ENCODE measurements at places on chromosomes 16 and 17.

GRCh38 chr16:4733747-4734062 is 366 bp downstream of the ANKS3 start:
- DNase-seq: peak; percentile 29

GRCh38 chr17:19304209-19304608 is 58.3 kb downstream of the B9D1 start:
- no peak for DNase-seq

- DNase-seq: no peak
Measured at GRCh38 chr16:81070979-81071378, 6.1 kb downstream of the C16orf46 start.

GRCh38 chr17:31339906-31340661 is 18.7 kb upstream of the EVI2A start:
- DNase-seq: no peak

DNA sequence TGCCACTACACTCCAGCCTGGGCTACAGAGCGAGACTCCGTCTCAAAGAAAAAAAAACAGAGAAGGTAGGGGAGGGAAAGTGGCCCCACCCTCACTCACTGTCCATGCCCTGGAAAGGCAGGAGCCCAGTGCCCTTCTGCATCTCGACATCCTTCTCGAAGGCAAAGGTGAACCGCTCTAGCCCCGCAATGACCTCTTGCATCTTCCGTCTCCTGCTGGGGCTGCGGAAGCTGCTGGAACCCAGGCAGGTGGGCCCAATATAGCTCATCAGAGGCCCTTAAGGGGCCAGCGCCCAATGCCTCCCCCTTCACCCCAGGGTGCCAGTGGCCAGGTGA is at the start of gene CPSF4L:
TSS of gene CPSF4L (minus strand) at position 264 of the 335 bp plus-strand sequence. CDS start at position 202, 62 bp downstream.
- DNase-seq: no peak

DNA sequence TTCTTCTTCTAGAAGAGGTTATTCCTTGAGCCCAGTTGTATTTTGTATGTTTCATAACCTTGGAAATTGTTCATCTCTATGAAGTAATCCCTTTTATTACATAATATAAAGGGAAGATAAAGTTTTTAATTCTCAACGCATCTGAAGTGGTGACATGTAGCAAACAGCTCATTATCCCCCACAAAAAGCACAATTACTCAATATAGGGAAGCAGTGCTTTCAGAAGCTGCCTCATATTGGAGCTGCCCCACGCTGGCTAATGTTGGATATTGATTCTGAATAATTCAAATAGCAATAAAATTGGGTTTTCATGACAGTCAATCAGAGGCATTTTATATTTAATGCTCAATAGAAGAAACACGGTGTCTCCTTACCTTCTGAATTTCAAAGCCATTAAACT is 604.3 kb upstream of the RBFOX1 start:
- DNase-seq: no peak

DNA sequence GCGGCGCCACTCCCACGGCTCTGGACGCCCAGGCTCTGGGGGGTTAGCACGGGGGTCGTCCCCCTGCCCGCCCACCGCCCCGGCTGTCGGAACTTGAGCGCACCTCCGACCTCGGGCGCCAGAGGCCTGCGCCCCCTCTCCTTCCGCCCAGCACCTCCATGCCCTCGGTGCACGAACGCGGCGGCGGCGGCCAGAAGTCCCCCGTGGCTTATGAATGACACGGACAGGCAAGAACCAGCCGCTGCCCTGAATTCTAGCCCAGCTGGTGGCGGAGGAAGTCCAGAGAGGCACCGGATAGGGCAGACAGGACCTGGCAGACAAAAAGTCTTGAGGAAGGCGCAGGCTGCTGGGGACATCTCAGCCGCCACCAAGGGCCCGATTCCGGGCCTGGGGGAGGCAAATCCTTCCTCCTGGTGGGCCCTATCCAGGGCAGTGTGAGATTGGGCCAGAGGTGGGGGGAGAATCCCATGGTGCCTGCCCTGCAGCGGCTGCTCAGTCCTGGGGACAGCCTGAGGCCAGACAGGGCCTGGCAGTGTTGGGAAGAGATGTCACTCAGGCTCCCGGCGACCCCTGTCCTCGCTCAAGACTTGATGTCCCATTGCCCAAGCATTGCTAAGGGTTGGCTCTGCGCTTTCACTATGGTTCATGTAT is 897 bp upstream of the CYGB start:
- no peak for DNase-seq

GRCh38 chr17:7016418-7016817 is 4.0 kb downstream of the RNASEK start:
- no peak for DNase-seq

- no peak for DNase-seq
Measured at GRCh38 chr16:28592511-28592910, 4.3 kb downstream of the SULT1A2 start.

DNA sequence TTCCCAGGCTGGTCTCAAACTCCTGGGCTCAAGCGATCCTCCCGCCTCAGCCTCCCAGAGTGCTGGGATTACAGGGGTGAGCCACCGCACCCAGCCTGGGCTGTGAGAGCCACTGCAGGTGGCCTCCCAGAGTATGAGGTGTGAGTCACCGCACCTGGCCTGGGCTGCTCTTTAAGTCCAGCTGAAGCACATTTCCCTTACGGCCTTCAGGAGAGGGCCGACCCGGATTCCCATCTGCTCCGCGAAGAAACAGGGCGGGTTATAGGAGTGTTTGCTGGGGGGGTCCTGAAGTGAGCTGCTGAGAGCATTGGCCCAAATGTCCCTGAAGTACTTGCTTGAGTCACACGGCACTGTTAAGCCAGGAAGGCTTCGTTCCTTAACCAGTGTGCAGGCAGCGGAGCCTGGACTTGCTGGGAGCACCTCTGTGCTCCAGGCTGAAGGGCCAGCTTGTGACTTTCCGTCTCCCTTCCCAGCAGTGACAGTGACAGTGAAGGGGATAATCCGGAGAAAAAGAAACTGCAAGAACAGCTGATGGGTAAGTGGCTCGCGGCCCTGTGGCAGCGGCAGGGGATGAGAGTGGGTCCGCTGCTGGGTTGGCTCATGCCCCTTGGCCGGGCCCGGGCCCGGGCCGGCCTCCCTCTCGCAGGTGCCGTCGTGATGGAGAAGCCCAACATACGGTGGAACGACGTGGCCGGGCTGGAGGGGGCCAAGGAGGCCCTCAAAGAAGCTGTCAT is 7.2 kb downstream of the VPS4A start:
- DNase-seq: no peak

DNA sequence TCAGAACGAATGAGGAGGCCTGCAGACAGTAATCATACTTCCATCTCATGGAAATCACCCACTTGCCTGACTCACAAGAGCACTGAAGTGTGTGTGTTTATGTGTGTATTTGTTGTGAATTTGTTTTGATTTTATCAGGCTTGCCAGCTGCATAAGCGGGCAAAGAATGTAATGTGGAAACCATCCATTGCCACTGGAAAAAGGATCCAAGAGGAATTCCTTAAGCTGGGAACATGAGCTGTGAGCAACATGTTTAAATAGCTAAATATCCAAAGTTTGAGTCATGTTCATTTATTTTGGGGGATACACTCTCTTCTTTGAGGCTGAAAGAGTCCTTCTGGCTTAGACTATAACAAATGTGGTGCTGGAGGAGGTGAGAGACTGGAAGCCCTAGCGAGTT is 198.4 kb upstream of the TBX2 start:
- no peak for DNase-seq

GRCh38 chr17:32742681-32743538 is 134.0 kb downstream of the MYO1D start:
- no peak for DNase-seq

DNA sequence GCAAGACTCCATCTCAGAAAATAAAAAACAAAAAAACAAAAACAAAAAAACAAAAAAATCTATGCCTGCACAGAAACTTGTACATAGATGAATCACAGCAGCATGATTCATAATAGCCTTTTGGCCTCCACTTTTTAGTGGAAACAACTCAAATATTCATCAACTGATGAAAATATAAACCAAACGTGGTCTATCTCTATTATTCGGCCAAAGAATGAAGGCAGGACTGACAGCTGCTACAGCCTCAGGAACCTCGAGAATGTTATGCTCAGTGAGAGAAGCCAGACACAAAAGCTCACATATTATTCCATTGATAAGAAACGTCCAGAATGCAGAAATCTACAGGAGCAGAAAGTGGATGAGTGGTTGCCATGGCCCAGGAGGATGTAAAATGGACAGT is 19.8 kb downstream of the PPL start:
- DNase-seq: no peak

DNA sequence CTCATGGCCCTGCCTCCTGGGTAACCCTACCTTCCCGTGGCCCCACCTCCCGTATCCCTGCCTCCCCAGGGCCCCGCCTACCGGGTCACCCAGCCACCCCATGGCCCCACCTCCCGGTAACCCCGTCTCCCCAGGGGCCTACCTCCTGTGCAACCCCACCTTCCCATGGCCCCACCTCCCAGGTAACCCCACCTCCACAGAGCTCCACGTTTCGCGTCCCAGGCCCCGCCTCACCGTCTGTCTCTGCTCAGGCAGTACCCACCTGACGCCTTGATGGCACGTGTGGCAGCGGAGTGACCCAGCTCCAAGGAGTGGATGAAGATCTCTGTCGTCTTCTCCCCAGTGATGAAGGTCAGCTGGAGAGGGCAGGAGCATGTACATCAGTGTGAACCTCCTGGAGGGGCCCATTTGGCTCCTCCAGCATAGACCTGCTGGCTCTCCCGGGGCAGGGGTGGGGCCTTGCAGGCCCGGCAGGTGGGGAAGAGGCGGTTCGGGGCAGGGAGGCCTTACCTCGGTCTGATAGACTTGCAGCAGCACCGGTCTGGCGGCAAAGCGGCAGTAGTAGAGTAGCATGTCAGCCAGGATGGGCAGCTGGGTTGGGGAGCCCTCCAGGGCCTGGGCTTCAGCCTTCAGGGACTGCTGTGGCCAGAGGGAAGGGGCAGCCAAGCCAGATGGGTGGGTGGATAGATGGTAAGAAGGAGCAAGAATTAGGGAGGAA is 18.7 kb upstream of the PIK3R6 start:
- no peak for DNase-seq

DNA sequence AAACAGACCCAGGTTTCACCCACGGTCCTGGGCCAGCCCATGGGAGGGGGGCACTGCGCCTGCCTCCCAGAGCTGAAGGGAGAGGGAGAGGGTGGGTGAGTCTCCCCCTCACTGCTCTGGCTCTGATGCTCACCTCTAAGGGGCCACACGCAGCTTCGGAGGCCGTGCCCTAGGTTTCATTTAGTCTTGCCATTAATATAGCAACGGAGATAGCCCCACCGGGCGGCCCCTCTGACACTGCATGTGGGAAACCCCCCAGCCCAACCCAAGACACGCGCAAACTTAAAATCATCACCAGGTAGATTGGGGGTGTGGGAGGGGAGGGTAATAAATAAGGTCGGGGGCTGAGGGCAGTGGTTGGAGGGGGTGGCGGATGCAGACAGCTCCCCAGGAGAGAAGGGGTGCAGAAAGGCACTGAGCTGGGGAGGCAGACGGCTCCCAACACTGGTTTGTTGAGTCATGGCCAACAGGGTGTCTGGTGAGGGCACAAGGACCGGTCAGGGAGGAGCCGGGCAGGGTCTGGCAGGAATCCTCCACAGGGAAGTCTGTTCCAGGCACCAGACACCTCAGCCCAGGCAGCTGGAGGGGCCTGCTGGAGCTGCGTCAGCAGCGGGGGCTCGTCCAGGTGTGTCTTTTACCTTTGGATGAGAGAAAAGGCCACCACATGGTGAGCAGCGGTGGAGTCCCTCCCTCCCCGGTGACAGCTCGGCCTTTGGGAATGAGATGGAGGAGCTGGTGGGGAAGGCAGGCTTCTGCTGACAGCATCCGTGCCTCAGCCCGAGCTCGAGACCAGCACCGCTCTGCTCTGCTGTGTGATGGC is 32.0 kb upstream of the DOC2B start:
- DNase-seq: no peak

GRCh38 chr17:4267402-4267801 is 3.6 kb upstream of the ANKFY1 start:
- DNase-seq: no peak

GRCh38 chr16:80080287-80080851 is 460.4 kb upstream of the DYNLRB2 start:
- DNase-seq: no peak

DNA sequence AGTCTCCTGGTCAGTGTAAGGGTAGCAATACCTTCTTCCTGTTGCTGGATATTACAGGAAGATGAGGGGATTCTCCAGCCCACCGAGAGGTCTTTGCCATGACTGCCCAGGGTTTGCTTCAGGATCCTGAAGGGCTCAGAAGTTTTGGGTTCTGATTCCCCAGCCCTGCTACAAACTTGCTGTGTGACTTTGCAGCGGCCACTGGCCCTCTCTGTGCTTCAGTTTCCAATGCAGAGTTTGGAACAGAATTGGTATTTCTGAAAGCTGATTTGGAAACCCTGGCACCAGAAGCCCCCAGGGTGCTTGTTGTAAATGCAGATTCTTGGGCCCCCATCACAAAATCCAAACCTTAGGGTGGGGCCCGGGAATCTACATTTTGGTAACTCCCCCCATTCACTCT is 14.7 kb downstream of the KCNG4 start:
- no peak for DNase-seq

DNA sequence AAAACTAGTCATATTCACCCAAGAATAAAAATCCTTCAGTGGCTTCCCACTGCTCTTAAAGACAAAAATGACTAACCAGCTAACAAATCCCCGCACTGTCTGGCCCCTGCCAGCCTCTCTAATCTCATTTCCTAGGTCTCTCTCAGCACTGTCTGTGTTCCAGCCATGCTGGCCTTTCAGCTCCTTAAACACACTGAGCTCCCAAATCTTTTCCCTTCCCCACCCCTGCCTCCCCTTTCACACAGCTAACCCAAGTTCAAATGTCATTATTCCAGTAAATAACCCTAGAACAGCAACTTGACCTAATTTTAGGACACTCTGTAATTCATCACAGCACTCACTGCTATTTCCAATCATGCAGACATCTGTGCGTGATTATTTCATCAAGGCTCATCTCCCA is 7.8 kb downstream of the SHCBP1 start:
- no peak for DNase-seq

DNA sequence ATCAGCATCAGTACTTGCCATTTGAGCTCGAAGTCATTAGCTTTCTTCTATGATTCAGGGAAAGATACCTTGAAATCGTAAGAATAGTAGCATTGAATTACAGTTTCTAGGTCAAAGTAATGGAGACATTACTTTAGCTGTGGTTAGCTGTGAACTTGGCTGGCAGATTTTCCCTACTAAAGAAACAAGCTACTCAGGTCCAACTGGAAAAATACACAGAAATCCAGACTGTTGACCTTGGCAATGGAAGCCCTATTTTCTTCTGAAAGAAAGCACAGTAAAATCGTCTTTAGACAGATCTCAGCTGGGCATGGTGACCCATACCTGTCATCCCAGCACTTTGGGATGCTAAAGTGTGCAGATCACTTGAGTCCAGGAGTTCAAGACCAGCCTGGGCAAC is 13.4 kb upstream of the DNAJA2 start:
- DNase-seq: no peak

- no peak for DNase-seq
Measured at GRCh38 chr17:10208604-10209193, 10.3 kb upstream of the GAS7 start.

DNA sequence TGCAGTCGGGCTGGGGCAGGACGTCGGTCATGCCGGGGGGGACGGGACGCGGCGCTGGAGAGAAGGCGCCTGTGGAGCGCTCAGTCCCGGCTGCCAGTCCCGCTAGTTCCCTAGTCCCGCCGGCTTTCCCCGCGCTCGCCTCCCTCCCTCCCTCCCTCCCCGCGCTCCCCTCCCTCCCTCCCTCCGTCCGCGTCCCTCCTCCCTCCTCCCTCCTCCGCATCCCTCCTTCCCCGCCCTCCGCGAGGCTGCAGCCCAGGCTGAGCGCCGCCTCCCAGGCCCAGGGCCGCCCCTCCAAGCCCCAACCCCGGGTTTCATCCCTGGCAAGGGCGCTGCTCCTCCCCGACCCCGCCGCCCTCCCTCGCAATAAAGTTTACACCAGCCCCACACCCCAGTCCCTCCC is 34.8 kb downstream of the TIMM22 start:
- DNase-seq: no peak

Measured in stimulated activated CD4-positive, alpha-beta T cell treated with anti-CD3 and anti-CD28 coated beads, Interleukin-4, amount 100 ng/mL, for 24 hours (primary cell).